ENCODE measurements at places on chromosomes 4 and X.
A peak's percentile ranks its signal among the peaks of the same experiment; 100 is the strongest.

GRCh38 chrX:136747003-136747986 is 33.4 kb downstream of the ARHGEF6 start:
- no peak for DNase-seq

DNA sequence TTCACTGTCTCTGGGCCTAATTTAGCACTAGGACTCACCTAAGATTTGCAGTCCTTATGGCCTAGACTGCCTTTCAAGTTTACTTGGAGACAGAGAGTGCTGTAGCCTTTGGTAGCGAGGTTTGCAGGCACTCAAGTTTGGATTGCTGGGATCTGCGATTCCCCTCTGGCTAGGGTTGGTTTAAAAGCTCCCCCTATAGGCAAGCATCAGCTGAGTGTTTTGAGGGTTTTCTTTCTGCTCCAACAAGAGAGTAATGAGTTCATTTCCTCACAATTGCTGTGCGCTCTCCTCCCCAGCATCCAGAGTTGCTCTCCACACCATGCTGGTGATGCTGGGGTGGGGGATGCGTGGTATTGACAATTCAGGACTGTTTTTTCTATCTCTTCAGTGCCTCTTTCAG is 206.9 kb downstream of the GLUD2 start:
- DNase-seq: no peak

DNA sequence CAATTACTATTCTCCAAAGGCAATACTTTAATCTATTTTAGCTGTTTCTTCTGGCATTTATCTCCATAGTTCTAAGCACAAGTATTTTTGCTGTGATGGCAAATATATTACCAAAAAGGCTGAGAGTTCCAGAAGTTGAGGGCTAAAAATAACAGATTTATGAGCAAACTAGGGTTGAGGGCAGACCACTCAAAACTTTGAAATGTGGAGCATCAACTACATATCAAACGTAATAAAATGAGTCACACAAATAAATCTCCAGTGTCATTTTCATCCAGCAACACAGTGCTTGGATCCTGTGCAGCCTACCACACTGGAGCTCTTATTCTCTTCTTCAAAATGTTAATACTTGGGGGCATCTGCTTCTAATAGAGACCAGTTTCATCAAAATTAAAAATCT is 163.9 kb downstream of the HS3ST1 start:
- no peak for DNase-seq

- DNase-seq: no peak
Observed at GRCh38 chr4:112889619-112890527, 159.6 kb upstream of the ANK2 start.

DNA sequence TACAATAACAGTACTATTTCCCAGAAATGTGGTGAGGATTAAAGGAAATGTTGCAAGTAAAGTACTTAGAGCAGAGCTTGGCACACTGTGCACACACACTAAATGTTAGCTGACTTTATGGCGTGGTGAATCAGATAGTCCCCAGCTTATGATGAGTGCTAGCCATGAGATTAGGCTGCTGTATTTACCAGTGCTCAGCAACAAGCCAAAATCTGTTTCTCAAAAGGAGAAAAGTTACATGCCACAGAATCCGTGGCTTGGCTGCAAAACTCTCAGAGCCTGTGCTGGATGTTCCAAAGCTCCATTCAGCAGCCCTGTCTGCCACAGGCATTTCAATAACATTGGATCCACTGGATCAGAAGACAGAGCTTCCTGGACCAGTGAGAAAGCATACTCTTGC is 12.8 kb upstream of the STBD1 start:
- DNase-seq: no peak

DNA sequence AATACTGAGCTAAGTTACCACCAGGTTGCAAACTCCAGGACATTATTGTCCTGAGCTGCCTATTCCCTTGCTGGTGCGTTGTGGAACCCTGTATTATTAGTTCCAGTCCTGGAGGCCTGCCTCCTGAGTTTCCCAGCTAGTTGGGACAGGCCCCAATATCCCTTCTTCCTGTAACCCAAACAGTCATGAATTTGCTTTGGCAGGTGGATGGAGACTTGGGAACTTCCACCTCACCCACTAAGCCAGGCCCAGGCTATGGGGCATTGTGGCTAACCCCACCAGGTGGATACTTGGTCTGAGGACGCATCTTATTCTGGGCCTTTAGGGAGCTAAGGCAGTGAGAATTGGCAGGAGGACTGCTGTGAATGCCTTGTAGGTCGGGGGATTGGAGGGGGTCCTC is 5.0 kb downstream of the RBM3 start:
- DNase-seq: no peak

DNA sequence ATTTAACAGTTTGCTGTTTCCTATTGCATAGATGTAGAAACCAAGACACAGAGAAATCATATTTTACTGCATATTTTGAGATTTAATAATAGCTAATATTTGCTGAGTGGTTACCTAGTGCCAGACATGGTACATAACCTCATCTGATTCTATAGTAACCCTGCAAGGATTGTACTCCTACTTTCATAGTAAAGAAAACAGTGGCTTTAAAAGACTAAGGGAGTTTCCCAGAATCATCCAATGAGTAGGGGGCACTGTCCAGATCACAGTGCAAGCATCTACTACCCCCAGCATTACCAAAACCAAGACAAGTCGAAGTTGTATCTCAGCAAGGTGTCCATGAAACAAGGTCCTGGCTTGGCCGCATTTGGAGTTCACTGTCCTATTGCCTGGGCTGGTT is 224.5 kb upstream of the TENM3 start:
- DNase-seq: no peak

DNA sequence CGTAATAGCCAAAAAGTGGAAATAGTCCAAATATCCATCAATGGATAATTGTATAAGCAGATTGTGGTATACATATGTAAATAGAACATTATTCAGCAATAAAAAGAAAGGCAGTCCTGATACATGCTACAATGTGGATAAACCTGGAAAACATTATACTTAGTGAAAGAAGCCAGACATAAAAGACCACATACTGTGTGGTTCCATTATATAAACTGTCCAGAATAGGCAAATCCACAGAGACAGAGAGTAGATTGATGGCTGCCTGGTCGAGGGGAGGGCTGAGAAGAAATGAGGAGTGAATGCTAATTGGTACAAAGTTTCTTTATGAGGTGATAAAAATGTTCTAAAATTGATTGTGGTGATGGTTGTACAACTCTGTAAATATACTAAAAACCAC is 397.4 kb upstream of the RPS6KA3 start:
- no peak for DNase-seq

DNA sequence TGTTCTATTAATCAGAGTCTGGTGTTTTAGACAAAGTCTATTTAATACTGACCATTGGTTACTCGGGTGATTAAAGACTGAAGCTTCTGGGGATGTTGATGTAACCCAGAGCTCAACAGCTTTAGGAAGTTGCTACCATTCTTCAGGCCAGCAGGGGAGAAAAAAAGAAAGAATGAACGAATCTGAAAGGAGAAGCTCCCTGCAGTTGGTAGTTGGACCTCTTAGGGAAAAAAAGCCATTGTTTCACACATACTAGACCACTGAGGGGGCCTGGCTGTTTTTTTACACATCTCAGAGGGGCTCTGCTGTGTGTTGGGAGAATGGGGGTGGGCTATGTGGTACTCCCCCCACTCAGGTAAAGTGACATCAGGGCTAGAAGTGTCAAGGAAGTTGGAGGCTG is 378.9 kb downstream of the KCNIP4 start:
- no peak for DNase-seq

GRCh38 chrX:74343343-74344279 is 39.6 kb downstream of the ZCCHC13 start:
- peak; percentile 47 for DNase-seq

- DNase-seq: no peak
Observed at GRCh38 chr4:183747931-183748670, 89.0 kb downstream of the TRAPPC11 start.

DNA sequence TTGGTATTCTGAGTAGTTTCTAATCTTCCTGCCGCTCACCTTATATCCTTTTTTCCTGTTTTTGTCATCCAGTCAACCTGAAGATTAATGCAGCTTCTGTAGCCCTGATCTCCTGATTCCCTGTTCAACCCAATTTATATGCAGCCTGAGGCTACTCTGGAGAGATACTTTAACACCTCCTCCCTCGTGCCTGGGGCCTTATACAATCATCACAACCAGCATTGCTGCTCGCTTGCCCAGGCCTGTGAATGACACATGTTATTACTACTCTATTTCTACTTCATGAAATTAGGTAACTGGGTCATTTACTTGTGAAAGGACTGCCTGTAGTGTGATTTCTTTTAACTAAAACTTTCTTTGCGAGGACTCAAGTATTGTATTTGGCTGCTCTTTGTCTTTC is 33.7 kb upstream of the WDR17 start:
- no peak for DNase-seq

DNA sequence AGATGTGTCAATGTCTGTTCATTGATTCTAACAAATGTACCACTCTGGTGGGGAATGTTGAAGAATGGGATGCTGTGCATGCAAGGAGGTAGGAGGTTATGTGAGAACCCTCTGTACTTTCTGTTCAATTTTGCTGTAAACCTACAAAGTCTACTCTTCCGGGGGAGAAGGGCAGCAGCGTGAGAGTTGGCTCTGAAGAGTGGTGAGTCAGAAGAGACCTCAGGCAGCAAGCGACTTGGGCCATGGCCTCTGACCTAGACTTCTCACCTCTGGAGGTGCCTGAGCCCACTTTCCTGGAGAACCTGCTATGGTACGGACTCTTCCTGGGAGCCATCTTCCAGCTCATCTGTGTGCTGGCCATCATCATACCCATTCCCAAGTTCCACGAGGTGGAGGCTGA is 26.7 kb downstream of the MANBA start:
- no peak for DNase-seq

DNA sequence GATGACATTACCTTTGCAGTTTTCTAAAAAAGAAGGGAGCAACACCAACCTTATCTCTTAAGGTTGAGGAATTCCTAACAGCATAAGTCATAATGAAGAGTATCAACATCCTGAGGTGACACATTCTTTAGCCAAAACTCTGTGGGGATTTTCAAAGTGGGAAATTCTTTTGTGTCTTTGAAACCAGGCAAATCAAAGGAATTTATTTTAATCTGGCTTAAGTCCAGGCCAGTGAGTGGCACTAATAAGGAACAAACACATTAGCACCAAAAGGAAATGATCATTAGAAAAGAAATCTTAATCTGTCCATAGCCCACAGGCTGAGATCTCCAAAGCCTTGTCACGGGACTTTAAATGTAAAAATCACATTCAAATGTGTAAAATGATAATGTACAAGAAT is 110.1 kb downstream of the LARP7 start:
- no peak for DNase-seq

GRCh38 chr4:57410331-57411052 is 300.3 kb upstream of the IGFBP7 start:
- DNase-seq: no peak

GRCh38 chr4:85407546-85407945 is 67.4 kb upstream of the ARHGAP24 start:
- DNase-seq: no peak

DNA sequence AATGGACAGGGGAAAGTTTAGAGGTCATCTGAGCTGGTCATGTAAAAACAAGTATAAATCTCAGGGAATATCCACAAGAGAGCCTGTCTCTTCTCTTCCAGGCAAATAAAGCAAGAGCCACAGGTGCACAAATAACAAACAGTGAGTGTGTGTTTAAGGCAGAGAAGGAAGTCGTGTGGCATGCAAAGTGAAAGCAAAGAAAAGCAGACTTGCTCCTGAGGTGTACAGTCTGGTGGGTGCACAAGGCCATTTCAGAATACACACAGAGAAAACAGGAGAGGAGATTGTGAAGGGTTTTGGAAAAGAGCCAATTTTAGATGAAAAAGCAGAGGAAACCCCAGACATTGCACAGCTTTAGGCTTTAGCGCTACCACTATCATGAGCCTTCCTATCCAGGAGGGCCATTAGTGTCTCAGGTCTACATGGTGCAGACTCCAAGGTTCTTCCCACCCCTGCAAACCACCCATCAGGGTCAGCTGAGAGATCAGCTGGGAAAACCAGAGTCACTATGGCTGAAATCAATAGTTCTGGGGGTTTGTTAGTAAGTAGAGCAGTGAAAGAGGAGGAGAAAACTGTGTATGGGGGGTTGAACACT is 355.8 kb downstream of the KLHL4 start:
- DNase-seq: no peak

- no peak for DNase-seq
Observed at GRCh38 chrX:39212456-39212855, 411.2 kb downstream of the MID1IP1 start.

DNA sequence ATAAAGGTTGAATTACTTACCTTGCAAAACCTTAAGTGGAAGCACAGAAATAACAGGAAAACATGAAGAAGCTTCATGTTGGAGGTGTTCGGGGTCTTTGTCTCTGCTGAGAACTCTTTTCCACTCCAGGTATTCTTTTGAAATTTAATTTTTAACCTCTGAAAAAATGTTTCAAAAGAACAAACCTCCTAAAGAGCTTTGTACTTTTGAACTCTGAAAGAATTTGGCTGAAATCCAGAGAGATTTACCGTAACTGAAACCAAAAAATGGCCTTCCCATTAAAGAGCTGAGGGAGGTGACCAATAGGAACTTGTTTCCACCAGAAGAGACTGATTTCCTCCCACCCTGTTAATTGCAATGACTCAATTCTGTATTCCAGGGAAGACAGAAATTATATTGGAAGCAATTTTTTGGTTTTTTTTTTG is at the start of gene CFI:
Gene CFI (minus strand): TSS at position 105 of the 425 bp plus-strand sequence. CDS start 28 bp downstream, at position 77.
- DNase-seq: no peak

GRCh38 chrX:42119076-42119475 is 195.7 kb upstream of the CASK start:
- no peak for DNase-seq

GRCh38 chr4:26105815-26106699 is 192.0 kb downstream of the SMIM20 start:
- DNase-seq: no peak

- no peak for DNase-seq
Observed at GRCh38 chr4:141132072-141132708, 1.1 kb downstream of the RNF150 start.

DNA sequence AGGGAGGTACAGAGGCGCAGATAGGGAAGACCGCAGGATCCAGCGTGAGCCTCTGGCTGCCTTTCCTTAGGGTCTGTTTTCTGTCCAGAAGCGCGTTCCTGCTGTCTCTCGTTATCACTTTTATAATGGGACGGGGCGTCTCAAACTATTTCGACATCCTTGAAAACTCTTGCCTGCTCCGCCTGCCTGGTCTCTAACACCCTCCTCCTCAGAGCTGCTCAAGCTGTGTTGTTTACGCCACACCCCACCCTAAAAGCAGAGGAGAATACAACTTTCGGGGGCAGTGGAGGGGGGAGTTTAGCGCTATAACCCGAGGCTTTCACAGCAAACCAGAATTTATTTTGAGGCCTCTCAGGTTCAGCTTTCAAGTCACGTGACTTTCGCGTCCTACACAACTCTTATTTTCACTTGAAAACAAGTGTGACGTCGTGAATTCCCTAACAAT is 646 bp upstream of the FAM3A start:
- no peak for DNase-seq

GRCh38 chr4:84389406-84389805 is 109.7 kb downstream of the NKX6-1 start:
- no peak for DNase-seq

DNA sequence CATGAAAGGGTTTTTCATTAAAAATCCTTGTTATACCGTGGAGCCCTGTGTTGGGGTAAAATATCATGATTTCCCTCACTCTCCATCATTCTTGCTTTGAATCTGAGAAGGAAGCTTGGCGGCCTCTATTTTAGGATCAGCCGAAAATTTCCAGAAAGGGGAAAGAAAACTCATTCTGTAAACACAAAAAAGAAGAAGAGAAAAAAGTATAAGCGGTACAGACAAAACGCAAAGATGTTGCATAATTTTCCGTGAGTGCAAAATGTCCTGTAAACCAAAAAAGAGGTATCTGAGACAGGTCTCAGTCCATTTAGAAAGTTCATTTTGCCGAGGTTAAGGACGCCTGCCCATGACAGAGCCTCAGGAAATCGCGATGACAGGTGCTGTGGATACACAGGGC is 5.3 kb downstream of the CSF2RA start:
- no peak for DNase-seq

Measured in NCI-H187 treated with DMSO at 0.1 percent for 48 hours (cell line).